ENCODE measurements at places on chromosomes 7 and 10. TPM values are rescaled to one million over a fixed set of nuclear protein-coding genes. Genes with fewer than 3 reads are reported as not detected.
A peak's percentile ranks its signal among the peaks of the same experiment; 100 is the strongest.

- DNase-seq: no peak
- no peaks in the 10 kb centered on the region for H3K36me3 ChIP-seq
- H3K27me3 ChIP-seq: peaks cover 21% of the 10 kb centered on the region
- no peak overlapping the region for H3K27ac ChIP-seq
- no peak overlapping the region for H3K4me3 ChIP-seq
- peaks cover 8% of the 10 kb centered on the region for H3K4me1 ChIP-seq
Observed at GRCh38 chr7:132404261-132404660, 172.0 kb downstream of the PLXNA4 start.

DNA sequence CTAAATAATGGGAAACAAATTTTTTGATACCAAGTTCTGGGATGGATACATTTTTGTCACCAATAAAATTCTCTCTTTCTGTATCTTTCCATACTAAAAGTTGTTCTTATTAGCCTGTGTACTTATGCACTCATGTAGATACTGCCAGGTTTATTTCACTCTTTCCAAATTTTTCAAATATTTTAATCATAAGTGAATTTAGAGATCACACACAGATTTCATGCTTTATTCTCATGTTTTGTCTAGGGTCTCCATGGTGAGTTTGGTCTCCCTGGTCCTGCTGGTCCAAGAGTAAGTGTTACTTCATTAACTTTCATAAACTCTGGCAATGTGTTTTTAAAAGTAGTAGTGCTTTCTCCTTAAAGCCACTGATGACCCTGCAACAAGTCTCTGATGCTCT, 20.3 kb downstream of the COL1A2 start:
- H3K27me3 ChIP-seq: no peaks in the 10 kb centered on the region
- H3K4me1 ChIP-seq: peaks cover 43% of the 10 kb centered on the region
- no peak for DNase-seq
- H3K27ac ChIP-seq: peak overlapping the region; percentile 62
- no peak overlapping the region for H3K4me3 ChIP-seq

PDZD7 gene
- 1.2 TPM for total RNA-seq

HIP1 gene
- total RNA-seq: 33.9 TPM

CCDC186 gene
- total RNA-seq: 39.2 TPM

DNA sequence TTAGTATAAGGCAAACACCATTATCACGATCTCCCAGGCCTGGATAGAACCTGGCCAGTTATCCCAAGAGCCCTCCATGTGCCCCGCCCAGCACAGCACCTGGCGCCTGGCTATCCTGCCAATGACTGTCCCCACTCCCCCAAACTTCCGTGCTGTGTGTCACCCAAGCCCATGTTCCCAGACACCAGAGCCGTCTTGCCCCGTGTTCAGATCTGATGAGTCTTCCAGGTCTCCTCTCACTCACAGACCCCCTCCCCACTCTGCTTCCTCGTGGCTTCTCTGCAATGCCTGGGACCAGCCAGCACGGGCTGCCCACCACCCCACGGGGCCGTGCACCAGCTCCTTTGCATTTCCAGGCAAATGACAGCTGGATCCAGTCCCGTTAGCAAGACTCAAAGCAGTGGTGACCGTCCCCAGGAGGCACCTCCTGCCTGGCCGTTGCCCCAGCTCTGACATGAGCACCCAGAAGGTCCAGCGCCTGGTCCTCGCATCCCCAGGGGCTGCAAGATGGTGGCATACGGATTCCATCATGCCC, 43.8 kb upstream of the INPP5A start:
- peaks cover 28% of the 10 kb centered on the region for H3K4me1 ChIP-seq
- H3K27me3 ChIP-seq: no peaks in the 10 kb centered on the region
- no peak for DNase-seq
- H3K4me3 ChIP-seq: no peak overlapping the region
- no peak overlapping the region for H3K27ac ChIP-seq

DNA sequence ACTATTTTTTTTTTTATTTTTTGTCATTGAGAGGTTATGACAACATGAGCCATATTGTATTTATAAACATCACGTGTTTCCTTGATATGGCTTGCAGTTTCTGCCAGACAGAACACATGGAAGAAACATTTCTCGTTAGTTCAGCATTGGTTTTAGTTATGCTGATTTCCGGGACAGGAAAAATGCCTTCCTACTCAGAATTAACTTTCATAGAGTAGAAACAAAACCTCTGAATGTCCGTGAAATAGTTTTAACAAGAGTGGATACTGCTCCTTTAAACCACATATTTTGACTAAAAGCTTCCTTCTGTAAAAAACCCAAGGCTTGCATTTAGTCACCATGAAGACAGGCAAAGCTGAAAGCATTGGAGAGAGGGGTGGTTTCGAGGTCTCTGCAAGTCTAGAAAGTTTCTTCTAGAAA, 240.4 kb downstream of the KIAA1217 start:
- peaks cover 29% of the 10 kb centered on the region for H3K4me1 ChIP-seq
- peak overlapping the region; percentile 80 for H3K27ac ChIP-seq
- no peak overlapping the region for H3K4me3 ChIP-seq
- H3K27me3 ChIP-seq: no peaks in the 10 kb centered on the region

LRIT1 gene
- total RNA-seq: not detected

- peak overlapping the region; percentile 21 for H3K27ac ChIP-seq
- H3K36me3 ChIP-seq: no peaks in the 10 kb centered on the region
- H3K4me3 ChIP-seq: no peak overlapping the region
- H3K4me1 ChIP-seq: peaks cover 16% of the 10 kb centered on the region
- H3K27me3 ChIP-seq: no peaks in the 10 kb centered on the region
- no peak for DNase-seq
Observed at GRCh38 chr10:86684331-86685097, 16.2 kb downstream of the LDB3 start.

AS3MT gene
- total RNA-seq: 12.8 TPM

GIMAP7 gene
- total RNA-seq: not detected

- no peaks in the 10 kb centered on the region for H3K27me3 ChIP-seq
- H3K4me3 ChIP-seq: no peak overlapping the region
- H3K36me3 ChIP-seq: peaks cover 24% of the 10 kb centered on the region
- DNase-seq: no peak
- no peak overlapping the region for H3K27ac ChIP-seq
- peaks cover 12% of the 10 kb centered on the region for H3K4me1 ChIP-seq
Observed at GRCh38 chr7:40009301-40009700, 59.2 kb downstream of the CDK13 start.

ANXA8L1 gene
- total RNA-seq: 1.1 TPM

DNA sequence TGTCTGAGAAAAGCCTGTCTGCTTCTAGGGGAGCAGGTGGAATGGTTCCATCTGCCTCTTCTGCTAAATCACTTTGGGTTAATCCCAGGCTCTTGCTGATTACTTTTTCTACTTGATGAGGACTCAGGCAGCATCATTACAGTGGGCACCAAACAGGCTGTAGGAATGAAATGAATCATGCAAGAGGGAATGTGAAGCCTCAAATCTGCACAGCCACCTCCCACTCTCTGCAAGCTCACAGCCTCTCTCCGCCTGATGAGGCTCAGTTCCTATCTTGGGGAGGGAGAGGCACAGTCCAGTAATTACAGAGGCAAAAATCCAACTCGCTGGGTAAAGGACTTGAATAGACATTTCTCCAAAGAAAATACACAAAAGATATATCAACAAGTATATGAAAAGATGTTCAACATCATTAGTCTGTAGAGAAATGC, 34.0 kb downstream of the HSPA12A start:
- DNase-seq: no peak
- peaks cover 19% of the 10 kb centered on the region for H3K4me1 ChIP-seq
- H3K27me3 ChIP-seq: peaks cover 11% of the 10 kb centered on the region

DNA sequence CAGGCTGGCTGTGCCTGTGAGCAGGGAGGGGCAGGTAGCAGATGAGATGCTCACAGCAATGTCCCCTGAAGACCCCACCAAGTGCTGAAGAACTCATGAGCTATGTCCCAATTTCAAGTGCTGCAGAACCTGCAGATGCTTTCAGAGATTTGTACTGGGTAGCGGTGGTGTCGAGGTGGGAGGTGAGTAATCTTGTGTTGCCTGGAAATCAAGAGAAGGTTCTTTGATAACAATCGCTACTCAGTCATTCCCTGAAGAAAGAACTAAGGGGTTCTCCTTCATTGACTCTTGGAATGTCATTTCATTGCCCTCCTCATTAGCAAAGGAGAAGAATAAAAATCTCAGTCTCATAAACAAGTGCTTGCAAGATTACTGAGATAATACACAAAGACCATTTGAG, 246.4 kb downstream of the EMX2 start:
- peaks cover 4% of the 10 kb centered on the region for H3K27me3 ChIP-seq
- H3K36me3 ChIP-seq: no peaks in the 10 kb centered on the region
- no peak for DNase-seq
- H3K4me3 ChIP-seq: no peak overlapping the region
- H3K27ac ChIP-seq: no peak overlapping the region

- H3K4me3 ChIP-seq: no peak overlapping the region
- H3K36me3 ChIP-seq: no peaks in the 10 kb centered on the region
- H3K4me1 ChIP-seq: peaks cover 39% of the 10 kb centered on the region
- no peak for DNase-seq
Observed at GRCh38 chr10:3400348-3400747, 227.8 kb upstream of the PITRM1 start.

- H3K4me1 ChIP-seq: peaks cover 33% of the 10 kb centered on the region
- peaks cover 3% of the 10 kb centered on the region for H3K36me3 ChIP-seq
- H3K27me3 ChIP-seq: no peaks in the 10 kb centered on the region
Observed at GRCh38 chr10:104253106-104253505, 1.6 kb upstream of the GSTO1 start.

- peaks cover 37% of the 10 kb centered on the region for H3K4me1 ChIP-seq
- peak overlapping the region; percentile 37 for H3K27ac ChIP-seq
- no peak overlapping the region for H3K4me3 ChIP-seq
- H3K27me3 ChIP-seq: no peaks in the 10 kb centered on the region
Observed at GRCh38 chr10:80473692-80474596, 19.8 kb downstream of the TSPAN14 start.

DNA sequence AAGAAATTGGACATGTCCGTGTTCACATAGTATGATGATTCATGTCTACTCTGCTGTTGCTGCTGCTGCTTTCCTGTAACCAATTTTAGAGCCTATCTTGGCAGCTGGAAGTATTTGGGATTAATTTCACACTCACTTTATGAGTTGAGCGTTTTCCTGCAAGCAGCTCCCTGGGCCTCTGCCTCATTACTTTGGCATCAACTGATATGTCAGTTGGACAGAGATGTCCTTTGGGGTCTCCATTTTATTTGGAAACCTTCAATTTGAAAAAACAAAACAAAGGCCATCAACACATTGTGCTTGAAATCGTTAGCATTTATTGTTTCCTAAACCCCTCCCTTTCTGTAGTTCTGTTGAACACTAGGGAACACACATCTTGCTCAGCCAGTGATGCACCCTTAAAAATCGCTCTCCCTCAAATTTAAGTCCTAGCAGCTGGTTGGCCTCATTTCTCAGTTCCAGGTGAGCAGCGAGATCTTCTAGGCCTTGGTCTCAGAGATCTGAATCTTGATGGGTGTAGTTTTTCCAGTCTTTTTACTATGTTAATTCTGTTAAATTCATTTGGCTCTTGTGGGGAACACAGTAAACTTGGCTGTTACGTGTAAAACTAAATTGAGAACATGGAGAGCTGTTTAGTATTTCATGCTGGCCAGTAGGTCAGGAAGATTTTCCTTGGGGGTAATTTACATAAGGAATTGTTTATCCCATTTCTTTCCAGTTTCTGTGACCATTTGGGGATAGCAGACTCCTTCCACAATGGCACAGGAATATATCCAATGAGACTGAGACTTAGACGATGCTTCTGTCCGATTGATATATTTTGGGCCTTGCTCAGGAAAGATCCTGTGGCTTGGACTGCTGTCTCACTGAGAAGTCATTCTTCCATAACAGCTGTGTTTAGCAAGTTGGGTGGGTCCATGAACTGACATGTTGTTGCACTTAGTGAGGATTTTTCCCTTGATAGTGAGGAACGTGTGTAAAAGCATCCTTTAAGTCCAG, 371.6 kb downstream of the BBS9 start:
- DNase-seq: no peak
- no peak overlapping the region for H3K27ac ChIP-seq
- peaks cover 12% of the 10 kb centered on the region for H3K4me1 ChIP-seq
- H3K36me3 ChIP-seq: no peaks in the 10 kb centered on the region

- peaks cover 15% of the 10 kb centered on the region for H3K27me3 ChIP-seq
- DNase-seq: no peak
- H3K4me3 ChIP-seq: no peak overlapping the region
- H3K27ac ChIP-seq: no peak overlapping the region
- no peaks in the 10 kb centered on the region for H3K36me3 ChIP-seq
- H3K4me1 ChIP-seq: peaks cover 5% of the 10 kb centered on the region
Observed at GRCh38 chr10:59085711-59086502, 90.5 kb upstream of the PHYHIPL start.

- peaks cover 15% of the 10 kb centered on the region for H3K4me1 ChIP-seq
- DNase-seq: no peak
- no peak overlapping the region for H3K4me3 ChIP-seq
- no peak overlapping the region for H3K27ac ChIP-seq
Observed at GRCh38 chr10:74072503-74072902, 74.6 kb downstream of the VCL start.

CALHM3 gene
- not detected for total RNA-seq

DNA sequence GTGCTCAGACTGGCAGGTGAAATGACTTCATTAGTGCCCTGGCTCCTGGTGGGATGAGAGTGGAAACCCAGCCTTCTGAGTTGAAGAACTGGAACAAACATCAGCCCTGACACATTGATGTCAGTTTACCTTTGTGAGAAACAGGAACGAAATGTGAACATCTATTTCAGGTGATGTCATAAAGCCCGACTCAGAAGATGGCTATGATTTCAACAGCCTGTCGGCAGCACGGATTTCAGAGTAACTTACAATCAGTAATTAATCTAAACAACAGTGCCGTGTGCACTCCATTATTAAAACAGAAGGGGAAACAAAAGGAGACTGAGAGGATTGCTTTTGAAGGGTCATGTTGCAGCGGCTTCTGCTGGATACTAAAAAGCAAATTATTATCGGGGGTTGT, 243.2 kb downstream of the FRMD4A start:
- peaks cover 16% of the 10 kb centered on the region for H3K27me3 ChIP-seq
- no peak for DNase-seq
- peak overlapping the region; percentile 79 for H3K27ac ChIP-seq
- H3K4me1 ChIP-seq: peaks cover 24% of the 10 kb centered on the region
- H3K36me3 ChIP-seq: no peaks in the 10 kb centered on the region

DNA sequence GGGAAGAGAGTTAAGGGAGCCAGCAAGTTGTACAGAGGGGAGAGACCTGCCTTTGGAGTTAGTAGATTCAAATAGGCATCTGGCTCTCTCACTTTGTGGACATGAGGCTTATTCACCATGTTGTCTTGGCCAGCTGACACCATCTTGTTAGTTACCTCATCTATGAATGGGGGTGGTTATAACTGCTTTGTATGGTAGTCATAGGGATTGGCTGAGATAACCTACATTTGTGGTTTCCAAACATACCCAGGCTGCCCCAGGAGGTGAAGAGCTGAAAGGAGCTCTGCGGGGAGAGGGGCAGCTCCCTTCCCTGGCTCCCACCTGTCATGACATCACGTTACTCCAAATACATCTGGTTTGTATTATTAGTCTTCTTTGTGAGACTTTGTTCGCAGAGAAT, 393.3 kb upstream of the AUTS2 start:
- H3K27me3 ChIP-seq: peaks cover 7% of the 10 kb centered on the region

MRLN gene
- not detected for total RNA-seq
